Effector CD8-positive, alpha-beta T cell (primary cell): ENCODE measurements at places on chromosomes 2 and 18.

GRCh38 chr2:64661741-64662169 is 8.0 kb upstream of the SERTAD2 start:
- no peak for DNase-seq

GRCh38 chr2:185082749-185083148 is 484.4 kb downstream of the ZNF804A start:
- no peak for DNase-seq

DNA sequence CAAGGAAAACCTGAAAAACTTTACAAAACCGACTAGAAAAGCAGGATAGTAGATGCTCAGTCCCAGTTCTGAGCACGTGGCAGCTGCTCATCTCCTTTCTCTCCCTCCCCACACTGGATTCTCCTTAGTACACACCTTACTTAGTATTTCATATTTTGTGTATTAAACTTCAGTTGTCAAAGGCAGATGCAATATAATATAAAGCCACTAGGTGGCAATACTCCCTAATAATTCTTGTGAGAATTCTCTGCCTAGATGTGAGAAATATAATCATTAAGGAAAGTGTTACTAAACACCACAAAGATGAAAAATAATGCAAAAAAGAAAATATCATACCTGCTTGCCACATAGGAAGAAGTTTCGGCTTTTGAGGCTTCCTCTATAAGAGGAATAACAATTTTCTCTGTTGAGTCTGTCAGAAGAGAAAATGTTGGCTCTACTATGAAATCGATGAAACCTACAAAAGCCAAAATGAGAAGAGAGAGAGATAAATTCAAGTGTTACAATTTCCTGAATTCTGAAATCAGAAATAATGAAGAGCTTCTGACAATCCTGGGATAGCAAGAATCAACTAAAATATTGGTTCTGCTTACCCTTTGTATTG is 200.6 kb downstream of the PPP1R1C start:
- no peak for DNase-seq

- DNase-seq, result no peak
These were observed 1313.0 kb upstream of the FAM98A start for GRCh38 chr2:34912084-34912483.

DNA sequence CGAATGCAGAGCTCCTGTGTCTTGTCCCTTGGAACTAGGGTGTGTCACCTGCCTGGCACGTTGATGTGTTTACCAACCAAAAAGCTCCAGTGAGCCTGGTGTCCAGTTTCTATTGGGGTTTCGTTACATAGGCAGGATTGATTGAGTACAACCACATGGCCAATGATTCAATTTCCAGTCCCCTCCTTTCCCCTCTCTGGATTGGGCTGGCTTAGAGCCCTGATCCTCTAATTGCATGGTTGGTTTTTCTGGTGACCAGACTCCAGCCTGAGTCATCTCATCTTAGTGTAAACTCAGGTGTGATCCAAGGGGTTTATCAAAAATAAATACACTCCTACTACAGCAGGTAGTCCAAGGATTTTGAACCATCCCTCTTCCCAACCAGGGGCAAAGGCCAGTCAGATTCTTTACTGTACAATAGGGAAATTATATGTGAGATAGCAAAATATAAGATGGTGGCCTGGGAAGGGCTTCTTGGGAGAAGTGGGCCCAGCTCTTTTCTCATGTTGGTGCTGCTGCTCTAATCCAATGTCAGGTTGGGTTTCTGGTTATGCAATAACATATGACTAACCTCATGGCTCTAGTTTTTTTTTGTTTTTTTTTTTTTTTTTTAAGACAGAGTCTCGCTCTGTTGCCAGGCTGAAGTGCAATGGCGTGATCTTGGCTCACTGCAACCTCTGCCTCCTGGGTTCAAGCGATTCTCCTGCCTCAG is 64.7 kb upstream of the MGAT5 start:
- no peak for DNase-seq

DNA sequence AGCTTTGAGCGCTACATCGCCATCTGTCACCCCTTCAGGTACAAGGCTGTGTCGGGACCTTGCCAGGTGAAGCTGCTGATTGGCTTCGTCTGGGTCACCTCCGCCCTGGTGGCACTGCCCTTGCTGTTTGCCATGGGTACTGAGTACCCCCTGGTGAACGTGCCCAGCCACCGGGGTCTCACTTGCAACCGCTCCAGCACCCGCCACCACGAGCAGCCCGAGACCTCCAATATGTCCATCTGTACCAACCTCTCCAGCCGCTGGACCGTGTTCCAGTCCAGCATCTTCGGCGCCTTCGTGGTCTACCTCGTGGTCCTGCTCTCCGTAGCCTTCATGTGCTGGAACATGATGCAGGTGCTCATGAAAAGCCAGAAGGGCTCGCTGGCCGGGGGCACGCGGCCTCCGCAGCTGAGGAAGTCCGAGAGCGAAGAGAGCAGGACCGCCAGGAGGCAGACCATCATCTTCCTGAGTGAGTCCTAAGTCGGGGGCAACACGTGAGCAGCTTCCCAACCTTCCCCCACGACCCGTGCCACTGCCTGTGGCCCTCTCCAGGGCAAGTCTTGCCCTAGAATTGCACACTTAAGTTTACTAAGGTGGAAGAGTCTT is 928 bp downstream of the GPR39 start:
- no peak for DNase-seq

- DNase-seq, result no peak
These were observed 82.3 kb downstream of the INPP5D start for GRCh38 chr2:233142355-233142897.
